ENCODE measurements at places on chromosomes 12 and 14. TPM values are rescaled to one million over a fixed set of nuclear protein-coding genes. Genes with fewer than 3 reads are reported as not detected.

Gene KRT72
- total RNA-seq, result not detected

GRCh38 chr12:80938397-80938796, 663 bp upstream of the LIN7A start:
- H3K4me3 ChIP-seq, result no peak overlapping the region
- H3K36me3 ChIP-seq, result no peaks in the 10 kb centered on the region
- H3K4me1 ChIP-seq, result no peaks in the 10 kb centered on the region
- H3K27me3 ChIP-seq, result no peaks in the 10 kb centered on the region

Gene SLCO1C1
- 0.48 TPM for total RNA-seq

GRCh38 chr12:117671734-117672133, 297.1 kb downstream of the KSR2 start:
- no peak overlapping the region for H3K27ac ChIP-seq
- no peaks in the 10 kb centered on the region for H3K27me3 ChIP-seq
- no peak overlapping the region for H3K4me3 ChIP-seq
- DNase-seq, result no peak
- H3K4me1 ChIP-seq, result no peaks in the 10 kb centered on the region

Gene SERPINA10
- not detected for total RNA-seq

- no peak for DNase-seq
- H3K27ac ChIP-seq, result no peak overlapping the region
- H3K27me3 ChIP-seq, result no peaks in the 10 kb centered on the region
- H3K4me3 ChIP-seq, result peak overlapping the region; percentile 51
- H3K36me3 ChIP-seq, result no peaks in the 10 kb centered on the region
Measured at GRCh38 chr12:83121897-83122622, 435.4 kb downstream of the TMTC2 start.

DNA sequence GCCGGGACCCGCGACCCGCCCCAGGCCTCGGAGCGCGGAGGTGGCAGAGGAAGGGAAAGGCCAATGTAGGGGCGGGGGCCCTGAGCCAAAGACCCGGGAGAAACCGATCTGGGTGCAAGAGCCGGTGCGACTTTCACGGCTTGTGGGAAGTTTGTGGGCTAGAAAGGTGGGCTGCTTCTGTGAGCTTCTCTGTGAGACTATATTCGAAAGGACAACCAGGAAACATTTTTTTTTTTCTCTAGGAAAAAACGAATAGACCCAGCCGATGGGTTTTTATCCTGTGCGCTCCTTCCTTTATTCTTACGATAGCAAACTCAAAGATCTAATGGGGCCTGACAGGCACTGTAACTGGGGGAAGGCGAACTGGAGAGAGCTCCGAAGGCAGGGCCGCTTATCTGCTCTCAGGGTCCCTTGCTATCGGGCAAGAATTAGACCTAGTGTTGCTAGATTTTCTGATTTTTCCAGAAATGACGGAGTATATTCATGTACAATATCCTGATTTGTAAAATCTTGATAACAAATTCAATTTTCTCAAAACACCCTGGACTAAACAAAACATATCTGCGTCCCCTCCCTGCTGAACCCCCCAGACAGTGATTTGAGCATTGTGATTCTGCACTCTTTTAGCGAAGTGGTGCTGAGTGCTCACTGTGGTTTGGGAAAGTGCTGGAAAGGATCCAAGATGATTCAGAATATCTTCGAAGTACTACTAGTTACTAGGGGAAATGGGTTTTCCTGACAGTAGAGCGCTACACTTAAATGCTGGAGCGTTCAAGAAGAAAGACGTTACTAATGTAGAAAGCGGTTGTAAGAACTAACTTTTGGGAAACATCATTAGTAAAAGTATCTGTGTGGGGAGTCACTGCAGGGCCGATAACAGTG, 563 bp upstream of the STXBP6 start:
- peaks cover 30% of the 10 kb centered on the region for H3K27me3 ChIP-seq
- no peak overlapping the region for H3K27ac ChIP-seq

DNA sequence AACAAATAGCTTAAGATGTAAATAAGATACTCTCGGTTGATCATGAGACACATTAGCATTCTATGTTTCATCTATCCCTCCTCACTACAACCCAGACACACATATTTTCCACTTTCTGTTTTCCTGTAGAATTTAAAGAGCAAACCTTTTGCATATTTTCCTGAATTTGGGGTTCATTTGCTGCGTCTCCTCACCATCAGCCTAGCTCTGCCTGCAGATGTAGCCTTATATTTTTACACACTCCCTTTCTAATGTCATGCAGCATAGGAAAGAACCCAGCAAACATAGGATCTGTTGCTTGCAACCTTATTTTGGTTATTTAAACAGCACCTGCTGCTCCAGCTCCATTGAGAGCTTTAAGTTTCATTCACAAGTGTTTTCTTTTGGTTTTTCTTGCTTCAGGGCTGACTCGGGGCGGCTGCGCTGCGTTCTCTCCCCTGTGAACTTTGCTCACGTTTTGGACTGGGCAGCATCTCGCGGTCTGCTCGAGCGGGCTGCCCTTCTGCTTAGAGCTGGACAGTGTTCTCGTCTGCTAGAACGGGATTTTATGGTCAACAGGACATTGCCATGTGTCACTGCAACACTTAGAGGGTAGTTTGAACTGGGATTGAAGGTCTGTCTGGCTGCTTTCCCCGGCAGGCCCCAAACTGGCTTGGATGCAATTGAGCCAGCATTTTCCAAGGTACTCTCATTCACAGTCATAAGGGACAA, 57.8 kb upstream of the VRK1 start:
- H3K27ac ChIP-seq, result no peak overlapping the region
- DNase-seq, result peak; percentile 6
- H3K4me1 ChIP-seq, result peaks cover 4% of the 10 kb centered on the region
- H3K36me3 ChIP-seq, result no peaks in the 10 kb centered on the region

GRCh38 chr14:35346738-35347322, 54.6 kb downstream of the PSMA6 start:
- no peak overlapping the region for H3K27ac ChIP-seq
- H3K4me3 ChIP-seq, result no peak overlapping the region
- H3K4me1 ChIP-seq, result peaks cover 8% of the 10 kb centered on the region
- no peaks in the 10 kb centered on the region for H3K27me3 ChIP-seq
- DNase-seq, result no peak

- no peaks in the 10 kb centered on the region for H3K27me3 ChIP-seq
- DNase-seq, result no peak
- H3K27ac ChIP-seq, result no peak overlapping the region
- no peak overlapping the region for H3K4me3 ChIP-seq
- H3K36me3 ChIP-seq, result no peaks in the 10 kb centered on the region
Measured at GRCh38 chr12:32995623-32996022, 99.0 kb upstream of the PKP2 start.

Gene SLC5A8
- total RNA-seq, result 0.33 TPM

Gene GMFB
- total RNA-seq, result 43.3 TPM

- H3K36me3 ChIP-seq, result no peaks in the 10 kb centered on the region
- no peaks in the 10 kb centered on the region for H3K27me3 ChIP-seq
- H3K4me1 ChIP-seq, result no peaks in the 10 kb centered on the region
- no peak overlapping the region for H3K4me3 ChIP-seq
- DNase-seq, result no peak
Measured at GRCh38 chr12:52975820-52976573, 27.1 kb downstream of the KRT18 start.

Gene LTA4H
- 67.4 TPM for total RNA-seq

DNA sequence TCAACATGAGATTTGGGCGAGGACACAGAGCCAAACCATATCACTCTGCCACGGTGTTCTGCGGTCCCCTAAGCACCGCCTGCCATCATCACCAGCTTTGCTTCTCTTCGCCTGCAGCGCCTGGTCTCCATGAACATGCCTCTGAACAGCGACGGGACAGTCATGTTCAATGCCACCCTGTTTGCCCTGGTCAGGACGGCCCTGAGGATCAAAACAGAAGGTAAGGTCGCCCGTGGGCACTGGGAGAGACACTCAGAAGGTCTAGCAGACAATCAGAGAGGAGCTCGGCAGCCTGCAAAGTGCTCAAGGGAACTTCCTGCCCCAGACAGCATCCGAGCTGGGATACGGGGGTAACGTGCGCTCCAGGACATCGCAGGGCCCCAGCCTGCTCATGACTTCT, 126.0 kb upstream of the FKBP4 start:
- H3K27me3 ChIP-seq, result no peaks in the 10 kb centered on the region
- H3K4me1 ChIP-seq, result no peaks in the 10 kb centered on the region
- no peak overlapping the region for H3K27ac ChIP-seq
- no peak for DNase-seq

GRCh38 chr14:77630111-77630510, 13.7 kb upstream of the SPTLC2 start:
- no peak overlapping the region for H3K4me3 ChIP-seq
- H3K4me1 ChIP-seq, result no peaks in the 10 kb centered on the region
- no peak for DNase-seq
- no peak overlapping the region for H3K27ac ChIP-seq
- no peaks in the 10 kb centered on the region for H3K36me3 ChIP-seq

GRCh38 chr14:95117937-95118721, 39.2 kb downstream of the DICER1 start:
- H3K36me3 ChIP-seq, result peaks cover 4% of the 10 kb centered on the region
- no peaks in the 10 kb centered on the region for H3K4me1 ChIP-seq
- no peaks in the 10 kb centered on the region for H3K27me3 ChIP-seq
- H3K4me3 ChIP-seq, result no peak overlapping the region
- no peak overlapping the region for H3K27ac ChIP-seq

Gene HAL
- 4.3 TPM for total RNA-seq

Gene GLT1D1
- total RNA-seq, result 0.33 TPM

Gene ATXN2
- total RNA-seq, result 36.6 TPM
